Chondrocyte (in vitro differentiated cells): ENCODE measurements at places on chromosomes 1 and 21. TPM values are rescaled to one million over a fixed set of nuclear protein-coding genes. Genes with fewer than 3 reads are reported as not detected.

- H3K27me3 ChIP-seq: no peaks in the 10 kb centered on the region
- DNase-seq: no peak
- peaks cover 2% of the 10 kb centered on the region for H3K36me3 ChIP-seq
- H3K4me1 ChIP-seq: peaks cover 40% of the 10 kb centered on the region
- H3K27ac ChIP-seq: peak overlapping the region; percentile 81
Measured at GRCh38 chr1:192485692-192486436, 89.7 kb upstream of the RGS1 start.

DNA sequence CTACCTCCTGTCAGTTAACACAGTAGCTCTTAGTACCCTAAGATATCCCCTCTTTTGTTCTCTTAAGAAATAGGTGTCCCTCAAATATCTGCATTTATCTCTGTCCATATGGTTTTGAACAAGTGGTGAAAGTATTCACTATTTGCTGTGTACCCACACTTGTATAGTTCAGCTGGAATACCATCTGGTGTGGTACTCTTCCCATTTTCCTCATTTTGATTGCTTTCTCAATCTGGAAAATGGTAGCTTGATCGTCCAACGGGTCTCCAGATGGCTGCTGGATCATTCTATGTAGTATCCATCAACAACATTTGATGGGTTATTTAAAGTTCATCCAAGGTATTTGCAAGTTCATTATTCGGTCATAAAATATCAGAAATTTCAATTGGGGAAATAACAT is 100.3 kb upstream of the DPYD start:
- H3K27me3 ChIP-seq: no peaks in the 10 kb centered on the region
- no peak overlapping the region for H3K4me3 ChIP-seq
- H3K4me1 ChIP-seq: peaks cover 9% of the 10 kb centered on the region
- H3K27ac ChIP-seq: no peak overlapping the region
- H3K36me3 ChIP-seq: no peaks in the 10 kb centered on the region
- DNase-seq: no peak

- DNase-seq: no peak
- no peak overlapping the region for H3K4me3 ChIP-seq
- H3K27ac ChIP-seq: peak overlapping the region; percentile 53
- H3K4me1 ChIP-seq: peaks cover 70% of the 10 kb centered on the region
- no peaks in the 10 kb centered on the region for H3K27me3 ChIP-seq
Measured at GRCh38 chr1:156772728-156773497, 5.6 kb downstream of the PRCC start.

GRCh38 chr1:207923561-207923960 is 12.6 kb upstream of the CD34 start:
- DNase-seq: no peak
- no peaks in the 10 kb centered on the region for H3K36me3 ChIP-seq
- H3K4me3 ChIP-seq: no peak overlapping the region
- peaks cover 8% of the 10 kb centered on the region for H3K27me3 ChIP-seq
- H3K4me1 ChIP-seq: peaks cover 18% of the 10 kb centered on the region
- no peak overlapping the region for H3K27ac ChIP-seq

DNA sequence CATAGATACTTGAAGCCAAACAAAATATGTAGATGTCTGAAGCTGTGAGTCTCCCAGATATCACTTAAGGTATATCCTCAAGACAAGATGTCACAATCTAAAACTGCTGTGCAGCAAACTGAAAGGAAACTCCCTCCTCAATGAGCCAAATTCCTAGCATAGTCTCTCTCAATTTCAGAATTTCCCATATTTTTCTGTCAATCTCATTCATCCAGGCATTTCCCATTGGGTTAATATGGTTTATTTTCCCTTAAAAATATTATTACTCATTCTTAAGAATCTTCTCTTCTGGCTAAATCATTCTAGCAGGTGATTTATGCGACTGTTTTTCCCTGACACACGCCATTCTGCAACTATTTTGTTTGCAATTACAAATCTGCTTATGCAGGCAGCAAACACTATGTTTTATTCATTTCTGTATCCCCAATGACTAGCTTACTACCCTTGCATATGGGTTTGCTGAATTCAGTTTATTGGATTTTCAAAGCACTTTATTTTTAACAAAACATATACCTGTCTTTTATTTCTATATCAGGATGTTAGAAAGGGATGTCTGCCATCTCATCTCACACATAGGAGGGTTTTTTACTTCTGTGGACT is 69.9 kb downstream of the TNFSF4 start:
- H3K27ac ChIP-seq: peak overlapping the region; percentile 9
- H3K27me3 ChIP-seq: no peaks in the 10 kb centered on the region

DNA sequence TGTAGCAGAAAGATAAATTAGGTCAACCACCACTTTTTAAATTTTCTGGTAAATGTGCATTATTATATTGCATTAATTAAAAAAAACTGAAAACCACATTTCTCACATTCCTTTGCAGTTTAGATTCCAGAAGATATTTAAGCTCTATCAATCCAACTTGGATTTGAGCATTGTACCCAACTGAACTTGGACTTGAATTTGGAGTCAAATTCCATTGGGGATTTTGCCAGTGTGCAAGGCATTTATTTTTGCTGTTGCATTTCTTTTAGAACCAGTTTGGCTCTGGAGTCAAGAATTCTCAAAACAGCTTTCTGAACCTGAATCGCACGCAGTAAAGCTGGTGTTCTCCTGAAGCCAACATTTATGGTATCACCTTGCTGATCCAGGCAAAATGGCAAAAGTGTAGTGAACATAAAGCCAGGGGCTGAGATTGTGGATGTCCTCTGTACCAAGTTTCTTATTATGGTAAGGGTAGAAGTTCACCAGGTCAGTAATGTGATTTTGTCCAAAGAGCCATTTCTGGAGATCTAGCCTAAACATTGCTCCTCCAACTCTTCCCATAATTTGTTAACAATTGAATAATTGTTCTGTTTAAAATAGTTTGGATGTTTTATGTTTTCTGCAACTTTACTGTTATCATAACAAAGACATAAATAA is 890.9 kb downstream of the LRRIQ3 start:
- no peak overlapping the region for H3K27ac ChIP-seq
- H3K27me3 ChIP-seq: peaks cover 9% of the 10 kb centered on the region
- H3K4me1 ChIP-seq: no peaks in the 10 kb centered on the region
- no peak for DNase-seq
- no peaks in the 10 kb centered on the region for H3K36me3 ChIP-seq
- H3K4me3 ChIP-seq: no peak overlapping the region

Gene SAMSN1
- not detected in 3 replicates for total RNA-seq

Gene ATF3
- 3.5 to 54.5 TPM (median 50.2 TPM) in 3 replicates for total RNA-seq

Gene CTTNBP2NL
- total RNA-seq: 52.2 to 58.7 TPM (median 52.4 TPM) in 3 replicates
